Stimulated activated CD4-positive, alpha-beta T cell treated with anti-CD3 and anti-CD28 coated beads, TNF-alpha, amount 100 ng/mL, for 24 hours (primary cell): ENCODE measurements at places on chromosomes 7 and 10.

DNA sequence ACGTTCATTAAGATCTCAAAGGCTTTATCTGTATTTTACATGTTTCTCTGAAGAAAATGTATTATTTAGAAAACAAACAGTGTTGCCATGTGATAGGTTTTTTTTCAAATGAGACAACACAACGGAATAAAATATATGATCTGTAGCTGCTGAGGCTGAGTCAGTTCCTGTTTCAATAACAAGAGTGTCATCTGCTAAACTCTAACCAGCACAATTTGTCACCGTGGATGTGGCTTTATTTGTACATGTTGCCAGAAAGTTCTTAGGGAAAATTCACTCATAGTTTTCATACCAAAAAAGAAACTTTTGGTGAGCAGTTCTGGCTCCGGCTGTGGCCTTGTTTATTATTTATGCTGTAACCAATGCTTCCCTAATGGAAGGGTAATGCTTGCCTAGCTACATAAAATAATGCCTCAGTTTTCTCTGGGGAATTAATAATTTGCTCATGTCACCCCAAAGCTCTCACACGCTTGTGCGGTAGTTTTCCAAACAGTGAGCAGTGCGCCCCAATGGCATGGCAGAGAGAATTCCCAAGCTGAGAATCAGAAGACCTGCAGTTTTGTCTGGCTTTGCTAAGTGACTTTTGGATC lies 20.3 kb upstream of the KLF6 start:
- DNase-seq, result no peak

- no peak for DNase-seq
Observed at GRCh38 chr7:138238734-138239659, 162.7 kb downstream of the AKR1D1 start.

DNA sequence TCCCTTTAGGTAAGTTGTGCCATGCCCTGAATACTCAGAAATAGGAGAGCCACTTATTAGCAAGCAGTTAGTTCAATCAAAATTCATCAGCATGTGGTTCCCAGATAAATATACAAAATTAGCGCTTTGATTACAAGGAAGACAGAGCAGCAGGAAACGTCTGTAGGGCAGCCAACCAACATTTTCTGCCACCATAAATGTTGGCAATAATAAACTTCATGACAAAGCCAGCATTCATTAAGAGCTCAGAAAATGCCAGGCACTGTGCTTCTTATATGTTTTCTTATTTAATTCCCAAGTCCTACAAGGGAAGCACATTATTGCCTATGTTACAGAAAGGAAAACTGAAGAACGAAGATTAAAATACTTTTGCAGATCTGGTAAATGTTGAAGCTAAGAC lies 22.0 kb upstream of the ABCB5 start:
- no peak for DNase-seq

DNA sequence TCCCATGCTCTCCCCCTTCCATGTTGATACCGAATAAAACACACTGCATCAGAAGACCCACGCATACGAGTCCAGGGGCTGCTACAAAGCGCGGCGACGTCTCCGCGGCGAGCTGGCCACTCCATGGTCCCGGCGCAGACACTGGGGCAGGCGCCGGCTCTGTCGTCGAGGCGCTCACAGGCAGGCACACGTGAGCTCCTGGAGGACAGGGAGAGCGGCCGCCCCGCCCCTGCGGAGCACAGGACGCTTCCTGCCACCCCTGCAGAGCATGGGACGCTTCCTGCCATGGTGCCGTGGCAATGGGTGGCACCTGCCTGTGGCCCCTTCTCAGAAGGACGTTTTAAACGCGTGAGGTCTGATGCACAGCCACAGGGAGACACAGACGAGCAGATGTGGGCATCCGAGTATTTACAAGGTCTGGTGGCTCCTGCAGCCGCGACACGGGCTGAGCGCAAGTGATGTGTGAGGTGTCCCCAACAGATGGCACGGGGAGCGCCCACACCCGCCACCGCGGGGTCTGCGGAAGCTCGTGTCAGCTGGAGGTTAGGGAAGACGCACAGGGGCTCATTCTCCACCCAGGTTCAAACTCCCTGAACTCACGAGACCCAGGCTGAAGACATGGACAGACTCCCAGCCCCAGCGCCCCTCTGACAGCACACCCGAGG lies 21.4 kb upstream of the GPR146 start:
- no peak for DNase-seq

DNA sequence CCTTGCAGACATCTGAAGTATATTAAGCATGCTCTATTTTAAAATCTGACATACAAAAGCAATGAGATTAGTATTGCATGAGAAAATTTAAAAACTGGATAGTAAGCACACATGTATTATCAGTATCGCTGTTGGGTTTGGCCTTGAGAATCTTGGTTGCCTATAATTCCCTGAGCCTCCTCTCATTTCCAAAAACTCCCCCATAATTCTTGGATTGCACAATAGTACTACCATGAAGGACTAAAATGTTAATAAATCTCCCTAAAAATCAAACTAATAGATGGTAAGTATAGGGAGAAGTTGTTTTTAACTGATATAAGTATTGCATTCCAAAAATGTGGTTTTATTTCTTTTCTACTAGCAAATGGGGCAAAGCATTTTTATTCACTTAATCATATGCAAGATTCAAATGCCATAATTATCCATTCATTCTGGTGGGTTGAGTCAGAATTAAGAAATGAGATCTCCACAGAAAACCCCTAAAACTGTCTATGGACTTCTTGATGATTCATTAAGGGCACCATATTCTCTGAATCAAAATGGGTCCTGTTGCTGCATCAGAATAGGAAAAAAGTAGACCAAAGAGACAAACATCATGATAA lies 10.3 kb upstream of the VIM start:
- no peak for DNase-seq

DNA sequence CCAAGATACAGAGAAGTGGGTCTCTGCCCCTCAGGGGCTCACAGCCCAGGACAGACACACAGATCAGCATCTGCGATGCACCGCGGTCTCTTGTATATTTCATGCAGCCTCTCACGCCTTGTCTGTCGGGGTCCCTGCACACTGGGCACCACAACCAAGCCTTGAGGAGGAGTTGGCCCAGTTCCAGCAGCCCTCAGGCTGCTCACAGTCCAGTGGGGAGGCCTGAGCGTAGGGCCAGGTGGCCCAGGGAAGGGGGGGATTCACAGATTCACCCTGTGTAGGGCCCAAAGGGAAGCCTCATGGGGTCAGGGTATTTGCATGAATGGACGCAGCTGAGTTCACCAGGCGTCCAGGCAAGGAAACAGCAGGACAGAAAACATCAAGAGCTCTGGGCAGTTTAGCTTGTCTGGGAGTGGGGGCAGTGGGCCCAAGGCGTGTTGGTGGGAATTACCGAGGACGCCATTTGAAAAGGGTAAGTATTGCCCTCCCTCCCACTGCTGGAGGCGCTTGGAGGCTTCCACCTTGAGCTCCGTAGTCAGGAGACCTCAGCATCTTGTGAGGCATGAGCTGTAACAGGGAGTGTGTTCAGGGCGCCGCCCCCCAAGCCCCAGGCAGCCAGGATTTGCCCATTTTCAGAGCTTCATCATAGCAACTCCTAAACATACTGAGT lies 129.1 kb upstream of the CHST15 start:
- DNase-seq, result no peak

DNA sequence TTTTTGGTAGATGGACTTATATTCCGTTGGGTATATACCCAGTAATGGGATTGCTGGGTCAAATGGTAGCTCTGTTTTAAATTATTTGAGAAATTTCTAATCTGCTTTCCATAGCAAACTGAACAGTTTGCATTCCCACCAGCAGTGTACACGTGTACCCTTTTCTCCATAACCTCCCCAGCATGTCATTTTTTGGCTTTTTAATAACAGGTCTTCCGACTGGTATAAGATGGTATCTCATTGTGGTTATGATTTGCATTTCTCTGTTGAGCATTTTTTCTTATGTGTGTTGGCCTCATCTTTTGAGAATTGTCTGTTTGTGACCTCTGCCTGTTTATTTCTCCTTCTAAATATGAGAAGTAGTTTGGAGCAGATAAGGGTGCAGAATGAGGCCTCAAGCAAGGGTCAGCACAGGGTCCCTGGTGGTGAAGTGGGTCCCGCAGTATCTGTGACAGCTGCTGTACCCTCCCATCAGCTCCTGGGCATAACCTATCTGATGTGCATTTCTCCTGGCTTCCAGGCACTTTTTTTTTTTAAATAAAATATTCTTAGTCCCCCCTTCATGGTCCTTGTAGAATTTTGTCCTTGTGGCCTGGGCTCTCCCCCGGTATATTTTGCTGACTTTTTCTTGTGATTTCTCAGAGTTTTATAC lies 73.5 kb downstream of the PROSER2 start:
- DNase-seq, result no peak

- no peak for DNase-seq
Observed at GRCh38 chr10:93852476-93853095, 41.2 kb upstream of the SLC35G1 start.

DNA sequence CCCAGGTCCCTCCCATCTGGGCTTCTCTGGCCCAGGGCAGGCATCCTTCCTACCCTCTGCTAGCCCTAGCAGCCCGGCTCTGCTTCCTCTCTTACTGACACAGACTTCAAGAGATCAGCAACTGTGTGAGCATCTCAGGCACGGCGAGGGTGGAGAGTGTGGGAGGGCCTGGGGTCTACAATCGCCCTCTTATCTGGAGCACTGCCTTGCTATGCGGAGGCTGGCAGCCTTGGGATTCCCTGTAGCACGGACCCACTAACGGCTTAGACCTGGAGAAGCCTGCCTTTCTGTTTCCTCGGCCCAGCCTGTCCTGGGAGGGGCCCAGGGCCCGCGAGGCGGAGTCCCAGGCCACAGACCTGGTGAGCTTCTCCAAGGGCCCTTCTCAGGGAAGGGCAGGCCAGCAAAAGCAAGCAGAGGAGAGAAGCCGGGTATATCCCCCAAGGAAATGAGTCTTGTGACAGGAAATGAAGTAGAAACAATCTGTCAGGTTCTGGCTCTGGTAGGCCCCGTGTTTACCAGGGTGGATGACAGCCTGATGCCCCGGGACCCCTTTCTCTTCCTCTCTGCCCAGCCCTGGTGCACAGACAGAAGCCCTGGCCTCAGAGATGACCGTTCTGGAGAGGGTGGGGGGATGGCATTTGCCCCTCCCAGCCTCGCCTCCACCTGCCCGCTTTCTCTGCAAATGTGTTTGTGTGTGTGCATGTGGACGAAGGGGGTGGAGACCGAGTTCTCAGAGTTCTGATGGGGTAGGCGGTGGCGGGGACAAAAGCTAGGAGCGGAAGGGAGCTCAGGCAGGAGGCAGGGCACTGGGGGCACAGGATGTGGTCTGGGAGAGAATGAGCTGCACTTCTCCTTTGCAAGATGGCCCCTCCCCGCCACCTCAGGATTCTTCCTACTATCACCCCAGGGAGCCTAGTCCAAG lies 2.5 kb downstream of the LRCH4 start:
- DNase-seq, result peak; percentile 78

DNA sequence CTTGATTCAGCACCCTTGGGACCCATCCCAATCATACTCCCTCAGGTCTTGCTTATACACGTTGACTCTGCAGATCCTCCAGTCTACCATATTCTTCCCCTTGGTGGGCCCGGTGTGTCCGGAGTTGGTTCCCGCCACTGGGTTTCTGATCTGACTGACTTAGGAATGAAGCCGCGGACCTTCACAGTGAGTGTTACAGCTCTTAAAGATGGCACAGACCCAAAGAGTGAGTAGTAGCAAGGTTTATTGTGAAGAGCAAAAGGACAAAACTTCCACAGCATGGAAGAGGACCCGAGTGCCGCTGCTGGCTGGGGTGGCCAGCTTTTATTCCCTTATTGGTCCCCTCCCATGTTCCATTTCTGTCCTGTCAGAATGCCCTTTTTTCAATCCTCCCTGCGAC lies 5.9 kb upstream of the GDF10 start:
- no peak for DNase-seq
